ENCODE measurements at places on chromosomes 2 and 18.

DNA sequence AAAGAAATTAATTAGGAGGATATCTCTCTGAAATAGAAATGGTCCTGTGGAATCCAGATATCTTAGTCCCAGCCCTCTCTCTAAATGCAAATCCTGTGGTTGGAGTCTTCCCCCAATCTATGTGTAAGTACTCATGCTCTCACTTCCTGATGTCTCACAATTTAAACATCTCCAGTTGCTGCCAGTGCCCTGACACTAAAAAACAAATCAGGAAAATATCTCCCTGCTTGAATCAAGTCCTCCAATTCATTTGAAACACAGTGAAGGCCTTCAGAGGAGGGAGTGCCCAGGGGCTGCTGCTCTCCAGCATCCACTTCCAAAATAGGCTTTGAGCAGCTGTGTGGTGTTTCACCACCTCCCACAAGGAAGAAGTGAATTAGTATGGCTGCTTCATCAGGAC is 413.8 kb downstream of the RAD51AP2 start:
- no peak for ATAC-seq

DNA sequence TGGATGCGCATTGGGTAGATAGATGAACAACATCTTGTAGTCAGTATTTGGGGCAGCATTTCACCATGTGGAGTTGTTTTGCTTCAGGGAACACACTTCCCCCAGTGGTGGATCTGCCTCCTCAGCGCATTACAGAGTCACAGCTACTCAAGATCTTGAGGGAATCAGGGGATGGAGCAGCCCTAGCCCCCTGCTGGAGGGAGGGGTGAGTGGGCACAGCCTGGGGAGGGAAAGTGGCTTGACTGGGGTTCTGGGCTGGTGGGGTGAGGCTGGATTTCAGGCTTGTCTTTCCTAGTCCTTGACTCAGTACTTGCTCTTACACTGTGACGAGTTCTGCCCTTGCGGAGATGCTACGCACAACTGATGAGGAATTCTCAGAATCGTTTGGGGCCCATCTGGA is 271.0 kb upstream of the HS6ST1 start:
- no peak for ATAC-seq

GRCh38 chr2:71336802-71337201 is 5.2 kb downstream of the ZNF638 start:
- no peak for ATAC-seq

DNA sequence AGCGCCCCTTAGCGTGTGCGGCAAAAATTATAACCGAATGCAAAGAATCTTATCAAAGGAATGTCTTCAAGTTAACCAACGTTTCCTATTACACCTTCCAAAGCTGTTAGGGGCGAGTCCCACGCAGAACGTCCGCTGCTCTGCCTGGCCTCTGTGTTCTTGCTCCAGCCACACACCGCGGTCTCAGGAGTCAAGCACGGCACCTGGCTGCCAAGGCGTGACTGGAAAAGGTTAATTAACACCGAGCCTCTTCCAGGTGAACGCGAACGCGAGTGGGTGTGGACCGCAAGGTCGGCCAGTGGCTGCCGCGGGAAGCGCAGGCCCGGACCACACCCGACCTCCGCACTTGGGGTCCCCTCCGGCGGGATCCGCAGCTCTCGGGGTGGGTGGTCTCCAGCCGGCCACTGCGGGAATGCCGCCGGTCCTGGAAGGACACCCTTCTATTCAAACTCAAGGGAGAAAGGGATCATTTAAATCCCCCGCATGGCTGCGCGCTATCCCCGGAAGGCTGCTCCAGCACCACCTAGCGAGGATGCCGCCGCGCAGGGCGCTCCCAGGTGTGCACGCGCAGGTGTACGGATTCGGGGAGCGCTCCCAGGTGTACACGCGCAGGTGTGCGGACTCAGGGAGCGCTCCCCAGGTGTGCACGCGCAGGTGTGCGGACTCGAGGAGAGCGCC is 830 bp downstream of the CYB5A start:
- ATAC-seq, result no peak

All from stimulated activated memory B cell treated with anti-CD40 and anti-IgM and Interleukin-4, amounts not matched to agents 10 μg/mL and 1 μg/mL and 100 μg/mL, for 72 hours (primary cell).